ENCODE measurements at places on chromosomes 12 and 14.

- peak; percentile 32 for DNase-seq
Measured at GRCh38 chr12:53795927-53796326, 44.1 kb upstream of the CISTR start.

DNA sequence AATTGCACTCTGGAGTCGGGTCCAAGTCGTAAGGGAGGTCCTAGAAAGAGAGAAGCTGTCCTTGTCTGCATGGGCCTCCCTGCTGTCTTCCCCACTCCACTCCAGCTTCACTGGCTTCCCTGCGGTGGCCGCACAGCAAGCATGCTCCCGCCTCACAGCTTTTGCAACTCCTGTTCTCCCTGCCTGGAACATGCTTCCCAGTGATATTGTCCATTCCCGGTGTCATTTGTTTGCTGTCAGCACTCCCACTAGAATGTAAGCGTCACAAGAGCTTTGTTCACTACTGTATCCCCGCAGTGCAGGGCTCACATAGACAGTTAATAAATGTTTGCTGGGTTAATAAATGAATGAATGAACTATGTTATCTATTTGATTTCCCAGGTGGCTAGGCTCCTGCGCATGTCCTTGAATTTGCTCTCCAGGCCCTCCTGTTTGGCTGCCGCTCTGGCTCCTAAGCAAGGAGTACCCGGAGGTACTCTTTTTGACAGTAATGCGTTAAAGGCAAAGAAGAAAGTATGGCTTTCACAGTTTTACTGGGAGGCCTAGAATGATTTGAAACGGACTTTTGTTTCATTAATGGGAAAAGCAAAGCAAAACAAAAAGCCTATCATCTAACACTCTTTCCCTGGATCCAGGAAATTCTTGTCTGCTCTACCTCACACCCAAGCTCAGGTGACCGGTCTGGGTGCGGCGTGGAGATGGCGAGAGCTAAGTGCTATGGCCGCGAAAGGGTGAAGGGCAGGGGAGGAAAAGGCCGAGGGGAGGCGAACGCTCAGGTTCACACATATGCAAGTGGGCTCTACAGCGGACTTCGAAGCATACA is 6.2 kb upstream of the SLC7A7 start:
- DNase-seq: no peak

DNA sequence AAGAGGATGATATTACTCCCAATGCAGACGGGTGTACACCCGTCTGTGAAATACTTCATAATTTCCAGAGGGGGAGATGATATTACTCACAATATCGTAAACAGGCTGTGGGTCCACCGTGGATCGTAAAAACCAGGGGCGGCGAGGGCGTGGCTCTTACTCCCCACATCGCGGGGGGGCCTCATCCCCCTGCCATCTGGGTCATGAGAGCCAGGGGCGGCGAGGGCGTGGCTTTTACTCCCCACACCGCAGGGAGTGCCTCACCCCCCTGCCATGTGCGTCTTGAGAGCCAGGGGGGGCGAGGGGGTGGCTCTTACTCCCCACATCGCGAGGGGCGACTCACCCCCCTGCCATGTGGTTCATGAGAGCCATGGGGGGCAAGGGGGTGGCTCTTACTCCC is 86.2 kb upstream of the GNG2 start:
- no peak for DNase-seq

- DNase-seq: no peak
Measured at GRCh38 chr12:68367903-68368302, 35.7 kb upstream of the MDM1 start.

- DNase-seq: no peak
Measured at GRCh38 chr14:60195179-60195810, 30.1 kb upstream of the DHRS7 start.

DNA sequence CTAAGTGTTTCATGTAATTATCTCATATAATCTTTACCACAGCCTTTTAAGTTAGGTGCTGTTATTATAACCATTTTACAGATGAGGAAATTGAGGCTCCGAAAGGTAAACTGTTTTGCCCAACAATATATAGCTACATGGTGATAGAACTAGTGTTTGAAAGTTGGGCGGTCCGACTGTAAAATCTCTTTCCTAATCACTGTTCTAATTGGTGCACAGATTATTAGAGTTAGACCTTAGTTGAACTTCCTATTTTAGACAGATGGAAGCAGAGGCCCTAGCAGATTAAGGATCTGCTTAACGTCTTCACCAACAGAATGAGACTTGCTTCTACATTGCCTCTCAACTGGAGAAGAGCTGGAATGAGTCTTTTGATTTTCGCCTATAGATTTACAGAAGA is 30.0 kb upstream of the DUSP6 start:
- no peak for DNase-seq

DNA sequence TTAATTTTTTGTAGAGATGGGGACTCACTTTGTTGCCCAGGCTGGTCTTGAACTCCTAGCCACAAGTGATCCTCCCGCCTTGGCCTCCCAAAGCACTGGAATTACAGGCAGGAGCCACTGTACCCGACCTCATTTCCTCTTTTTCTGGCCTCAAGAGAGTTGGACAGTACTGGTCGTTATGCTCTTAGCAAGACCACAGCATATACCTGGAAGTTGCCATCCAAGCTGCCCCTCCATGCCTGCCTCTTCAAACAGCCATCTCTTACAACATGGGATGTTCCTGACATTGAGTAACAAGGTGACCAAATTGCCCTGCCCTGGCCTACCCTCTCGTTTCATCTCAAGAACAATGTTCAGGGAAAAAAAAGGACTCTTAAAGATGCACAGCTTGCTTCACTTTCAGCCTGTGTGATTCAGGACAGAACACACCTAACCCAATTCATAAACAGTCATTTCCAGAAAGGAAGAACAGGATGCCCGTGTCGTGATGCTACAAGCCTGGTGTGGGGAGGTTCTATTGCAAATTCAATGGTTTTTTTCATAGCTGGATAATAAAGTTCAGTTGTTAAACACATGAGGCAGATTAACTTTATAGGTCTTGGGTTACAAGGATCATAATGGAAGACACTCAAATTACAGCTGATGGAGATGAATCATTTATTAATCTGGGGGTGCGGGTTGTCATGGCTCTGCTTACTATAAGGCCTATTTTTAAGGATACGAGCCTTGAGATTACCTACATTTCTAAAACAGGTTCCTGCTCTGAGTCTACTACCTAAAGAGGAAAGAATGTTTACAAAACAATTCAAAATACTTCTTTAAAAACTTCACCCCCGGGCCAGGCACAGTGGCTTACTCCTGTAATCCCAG is 11.9 kb downstream of the GLTP start:
- DNase-seq: no peak

DNA sequence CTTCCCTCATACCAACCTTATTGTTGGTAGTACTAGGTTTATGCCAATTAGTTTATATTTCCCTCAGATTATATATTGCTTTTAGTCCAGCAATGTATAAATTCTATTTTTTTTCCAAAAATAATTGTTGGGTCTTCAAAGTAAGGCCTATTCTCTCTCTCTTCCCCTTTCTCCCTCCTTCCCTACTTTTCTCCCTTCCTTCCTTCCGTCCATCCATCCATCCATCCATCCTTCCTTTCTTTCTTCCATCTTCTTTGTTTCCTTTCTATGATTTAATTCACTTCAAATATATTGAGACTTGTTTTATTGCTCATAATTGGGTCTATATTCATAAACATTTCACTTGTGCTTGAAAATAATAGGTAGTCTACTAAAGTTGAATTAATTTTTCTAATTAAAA is 1259.2 kb downstream of the FSCB start:
- no peak for DNase-seq

DNA sequence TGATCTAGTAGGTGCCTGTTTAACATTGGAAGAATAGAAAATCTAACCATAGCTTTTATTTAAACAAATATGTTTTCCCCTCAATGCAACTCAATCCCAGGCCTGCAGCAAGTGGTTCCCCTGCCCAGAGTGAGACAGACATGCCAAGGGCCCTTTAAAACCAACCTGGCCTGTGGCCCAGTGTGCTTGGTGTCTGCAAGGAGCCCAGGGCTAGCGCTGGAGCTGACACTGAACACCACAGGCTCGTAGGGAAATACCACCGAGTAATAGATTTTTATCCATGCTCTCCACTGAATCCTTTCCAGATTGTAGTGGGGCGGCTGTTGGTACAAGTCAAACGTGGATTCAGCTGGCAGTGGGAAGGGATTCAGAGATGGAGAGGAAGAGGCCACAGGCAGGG is 95.6 kb upstream of the NRXN3 start:
- no peak for DNase-seq

- DNase-seq: no peak
Measured at GRCh38 chr14:103507751-103508150, 14.9 kb downstream of the CKB start.

- no peak for DNase-seq
Measured at GRCh38 chr12:48690990-48691389, 9.0 kb upstream of the KANSL2 start.

DNA sequence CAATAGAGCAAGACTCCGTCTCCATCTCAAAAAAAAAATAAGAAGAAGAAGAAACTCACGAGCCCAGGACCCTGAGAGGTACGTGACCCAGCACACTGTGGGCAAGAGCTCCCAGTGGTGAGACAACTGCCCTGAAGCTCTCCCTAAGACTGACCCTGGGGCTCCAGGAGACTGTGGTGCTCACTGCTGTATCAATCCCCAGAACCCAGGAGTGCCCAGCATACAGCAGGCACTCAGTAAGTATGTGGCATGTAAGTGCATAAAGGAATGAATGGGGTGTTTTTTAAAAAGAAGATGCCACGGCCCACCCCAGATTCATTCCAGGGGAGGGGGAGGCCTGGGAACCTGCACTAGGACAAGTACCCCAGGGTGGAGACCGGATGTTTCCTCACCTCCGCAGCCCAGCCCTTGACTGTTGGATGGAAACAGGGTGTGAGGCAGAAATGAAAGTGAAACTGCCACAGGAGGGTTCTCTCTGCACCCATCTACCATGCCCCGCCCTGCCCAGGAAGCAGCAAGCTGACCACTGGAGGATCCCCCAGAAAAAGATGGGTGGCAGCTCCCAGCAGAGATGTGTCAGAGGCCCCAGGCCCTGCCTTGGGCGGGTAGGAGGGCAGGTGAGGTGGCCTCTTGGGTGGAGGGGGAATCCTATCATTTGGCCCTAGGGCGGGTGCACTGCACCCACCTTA is 12.2 kb downstream of the ITPK1 start:
- DNase-seq: no peak

DNA sequence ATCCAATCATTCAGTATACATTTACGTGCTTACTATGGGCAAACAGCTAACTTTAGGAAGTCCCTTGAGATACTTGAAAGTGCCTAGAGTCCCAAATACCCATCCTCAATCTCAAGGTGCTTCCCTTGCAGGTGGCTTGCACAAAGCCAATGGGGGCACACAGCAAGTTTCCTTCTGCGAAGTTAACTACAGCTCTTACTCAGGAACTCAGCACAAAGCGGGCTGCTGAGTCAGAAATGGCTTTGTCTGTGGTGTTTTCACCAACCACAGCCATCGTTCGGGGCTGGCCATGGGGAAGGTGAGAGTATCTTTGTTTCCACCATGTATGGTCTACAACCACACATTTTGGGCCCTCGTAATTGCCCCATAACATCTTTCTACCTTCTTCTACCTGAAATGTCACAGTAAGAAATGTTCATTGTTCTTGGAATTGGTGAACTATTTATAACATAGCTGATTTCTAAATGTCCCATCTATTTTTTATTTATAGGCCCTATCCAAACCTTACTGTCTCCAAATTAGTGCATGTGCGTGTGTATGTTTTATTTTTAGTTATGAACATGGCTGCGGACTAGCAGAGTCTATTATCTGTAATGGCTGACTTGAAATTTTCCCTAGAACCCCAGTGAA is 13.9 kb downstream of the MFAP5 start:
- no peak for DNase-seq

- DNase-seq: no peak
Measured at GRCh38 chr14:69675245-69675583, 63.8 kb downstream of the SUSD6 start.

DNA sequence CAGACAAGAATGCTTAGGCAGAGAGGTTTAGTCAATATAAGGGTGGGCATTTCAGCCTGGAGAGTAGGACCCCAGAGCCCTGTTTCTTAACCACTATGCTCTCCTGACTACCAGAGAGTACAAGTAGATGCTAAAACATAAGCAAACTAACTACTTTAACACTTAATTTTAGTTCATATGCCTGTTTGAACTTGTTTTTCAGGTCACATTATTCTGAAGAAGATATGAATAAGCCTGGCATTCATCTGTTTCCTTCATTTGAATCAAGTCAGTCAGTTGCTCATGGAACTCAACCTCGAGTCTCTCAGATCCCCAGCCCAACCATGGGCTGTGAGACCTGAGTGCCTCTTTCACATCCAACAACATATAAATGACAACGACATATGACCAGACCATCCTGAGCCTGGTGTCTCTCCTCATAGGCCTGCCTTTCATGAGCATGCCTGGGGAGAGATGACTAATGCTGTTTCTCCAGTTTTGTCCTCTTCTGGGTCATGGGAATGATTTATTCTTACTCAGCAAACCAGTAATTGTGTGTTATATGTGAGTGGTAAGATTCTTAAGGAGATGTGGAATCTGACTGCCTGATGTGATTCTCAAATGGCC is 251.1 kb upstream of the BTG1 start:
- no peak for DNase-seq

GRCh38 chr14:70934084-70934483 is 26.8 kb downstream of the PCNX1 start:
- no peak for DNase-seq

DNA sequence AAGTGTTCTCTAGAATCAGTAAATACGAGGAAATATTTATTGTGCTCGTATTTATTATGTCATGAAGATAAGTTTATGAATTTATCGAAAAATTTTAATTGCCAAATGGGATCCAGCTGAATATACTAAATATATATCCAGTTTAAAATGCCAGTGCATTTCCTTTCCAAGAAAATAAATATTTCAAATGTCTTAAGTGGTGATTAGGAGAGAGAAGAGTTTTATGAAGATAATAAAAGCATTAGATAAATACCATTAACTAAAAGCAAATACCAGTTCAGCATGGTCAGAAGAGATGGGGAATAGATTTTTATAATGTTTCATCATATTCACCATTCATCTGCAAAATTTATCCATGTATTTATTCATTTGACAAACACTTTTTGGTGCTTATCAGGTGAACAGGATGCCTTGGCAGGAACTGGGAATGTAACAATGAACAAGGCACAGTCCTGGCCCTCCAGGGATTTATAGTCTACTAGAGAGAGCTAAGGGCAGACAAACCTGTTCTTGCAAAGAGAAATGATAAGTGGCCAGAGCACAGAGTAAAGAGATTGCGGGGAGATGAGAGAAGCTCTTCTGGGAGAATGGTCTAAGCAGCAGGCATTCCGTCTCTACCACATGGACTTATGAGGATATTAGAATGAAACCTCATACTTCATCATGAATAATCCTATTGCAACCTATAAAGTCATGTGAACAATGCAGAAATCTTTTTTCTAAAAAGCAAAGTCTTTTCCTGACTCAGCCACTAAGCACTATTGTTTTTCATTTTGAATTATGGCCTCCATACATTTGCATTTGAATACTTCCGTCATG is 143.7 kb upstream of the ABCD2 start:
- DNase-seq: no peak

Measured in amygdala (tissue), 56 donors.